DMS153 (cell line): ENCODE measurements at places on chromosomes 3 and 15.

GRCh38 chr3:23203708-23204330, 692 bp downstream of the UBE2E2 start:
- DNase-seq = no peak

GRCh38 chr15:77126529-77127326, 55.8 kb upstream of the TSPAN3 start:
- DNase-seq = no peak

DNA sequence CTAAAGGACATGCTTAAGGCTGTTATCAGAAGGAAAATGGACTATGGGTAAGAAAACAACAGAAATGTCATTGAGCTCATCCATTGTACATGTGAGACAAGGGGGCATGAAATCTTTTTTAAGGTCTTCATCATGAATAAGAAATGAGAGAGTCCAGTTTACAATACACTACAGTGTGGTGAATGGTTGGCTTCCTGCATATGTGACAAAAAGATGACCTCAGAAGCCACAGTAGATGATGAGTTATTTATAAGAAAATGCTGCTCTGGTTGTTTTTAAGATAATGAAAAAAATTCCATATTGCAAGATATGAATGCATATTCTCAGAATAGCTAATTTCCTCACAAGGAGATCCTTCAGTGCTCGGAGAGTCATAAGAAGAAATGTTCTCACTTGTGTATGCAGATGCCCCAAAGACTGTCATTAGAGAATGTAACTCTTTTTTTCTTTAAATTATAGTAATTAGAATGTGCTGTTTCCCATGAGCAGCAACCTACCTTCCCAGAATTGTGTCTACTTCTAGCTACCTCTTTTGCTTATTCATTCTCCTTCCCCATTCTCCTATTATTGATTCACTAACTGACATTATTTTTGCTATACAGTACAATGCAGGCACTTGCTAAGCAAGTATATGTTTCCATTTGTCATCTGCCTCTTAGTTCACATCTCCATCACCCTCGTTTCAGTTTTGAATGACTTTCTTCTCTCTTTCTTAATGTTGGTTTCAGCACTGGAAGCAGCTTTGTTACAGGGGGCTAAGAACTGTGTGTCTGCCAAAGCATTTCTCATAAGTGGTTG, 152.0 kb upstream of the PEX5L start:
- no peak for DNase-seq

DNA sequence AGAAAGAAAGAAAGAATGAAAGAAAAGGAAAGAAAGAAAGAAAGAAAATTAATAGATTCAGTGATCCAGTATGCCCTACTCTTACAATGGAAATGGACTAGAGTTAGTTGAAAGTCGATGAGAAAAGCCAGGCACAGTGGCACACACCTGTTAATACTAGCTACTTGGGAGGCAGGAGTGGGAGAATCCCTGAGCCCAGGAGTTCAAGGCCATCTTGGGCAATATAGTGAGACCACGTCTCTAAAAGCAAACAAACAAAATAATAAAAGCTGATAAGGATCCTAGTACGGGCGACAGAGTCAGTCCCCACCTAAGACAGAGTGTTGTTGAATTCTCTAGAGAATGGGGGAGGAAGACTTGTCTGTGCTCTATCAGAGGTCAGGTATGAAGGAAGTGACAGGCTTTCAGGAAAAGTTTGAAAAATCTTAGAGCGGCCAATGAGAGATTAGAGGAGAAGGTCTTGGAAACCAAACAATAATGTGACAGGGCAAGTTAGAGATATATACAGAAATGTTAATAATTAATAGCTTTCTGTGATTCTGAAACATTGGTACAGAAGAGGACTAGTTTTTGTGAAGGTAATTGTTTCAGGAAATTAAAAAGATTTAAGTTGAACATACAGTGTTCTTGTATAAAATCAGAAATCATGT, 117.9 kb upstream of the PTX3 start:
- DNase-seq = no peak

GRCh38 chr3:6444888-6445658, 415.8 kb upstream of the GRM7 start:
- DNase-seq = no peak

DNA sequence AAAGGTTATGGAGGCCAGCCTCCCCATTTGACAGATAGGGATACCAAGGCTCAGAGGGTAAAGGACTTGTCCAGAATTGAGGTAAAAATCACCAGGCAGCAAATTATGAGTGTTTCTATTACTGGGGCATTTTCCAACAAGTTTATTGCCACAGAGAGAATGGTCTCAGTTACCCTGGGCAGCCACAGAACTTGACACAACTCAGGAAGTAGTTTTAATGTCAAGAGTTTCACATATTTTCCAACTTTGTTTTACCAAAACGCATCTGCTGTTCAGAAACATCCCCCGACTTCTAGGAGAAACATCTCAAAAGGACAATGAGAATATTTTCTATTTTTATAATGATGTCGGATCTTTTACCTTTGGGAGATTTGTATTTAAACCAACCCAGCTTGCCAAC, 107.5 kb upstream of the MRPS22 start:
- no peak for DNase-seq
